Right ventricle myocardium superior (tissue), 1 donor: ENCODE measurements at places on chromosomes 12 and 14.
A peak's percentile ranks its signal among the peaks of the same experiment; 100 is the strongest.

- no peak for DNase-seq
These were observed 703.9 kb downstream of the FSCB start for GRCh38 chr14:43803076-43803689.

- no peak for DNase-seq
These were observed 310.0 kb downstream of the ADAMTS20 start for GRCh38 chr12:43241986-43242385.

DNA sequence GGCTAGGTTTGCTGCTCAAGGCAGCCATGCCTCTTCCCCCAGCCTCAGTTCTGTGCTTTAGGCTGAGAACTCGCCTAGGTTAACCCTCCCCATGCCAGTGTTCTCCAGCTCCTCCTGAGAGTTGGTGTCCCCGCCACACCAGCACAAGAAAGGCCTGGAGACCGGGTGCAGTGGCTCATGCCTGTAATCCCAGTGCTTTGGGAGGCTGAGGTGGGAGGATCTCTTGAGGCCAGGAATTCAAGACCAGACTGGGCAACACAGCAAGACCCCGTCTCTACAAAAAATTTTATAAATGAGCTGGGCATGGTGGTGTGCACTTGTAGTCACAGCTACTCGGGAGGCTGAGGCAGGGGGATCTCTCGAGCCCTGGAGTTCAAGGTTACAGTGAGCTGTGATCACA lies 10.2 kb downstream of the RIN3 start:
- DNase-seq: no peak

- DNase-seq: peak; percentile 74
These were observed 9.2 kb downstream of the PHB2 start for GRCh38 chr12:6961278-6961694.

GRCh38 chr14:29262979-29263378 lies 496.4 kb downstream of the FOXG1 start:
- no peak for DNase-seq

- DNase-seq: peak; percentile 75
These were observed at the start of gene TMCC3 for GRCh38 chr12:94650143-94651056. Gene TMCC3, minus strand, starts transcription at chr12:94650557. Its CDS starts 127 bp downstream, at chr12:94650430.

DNA sequence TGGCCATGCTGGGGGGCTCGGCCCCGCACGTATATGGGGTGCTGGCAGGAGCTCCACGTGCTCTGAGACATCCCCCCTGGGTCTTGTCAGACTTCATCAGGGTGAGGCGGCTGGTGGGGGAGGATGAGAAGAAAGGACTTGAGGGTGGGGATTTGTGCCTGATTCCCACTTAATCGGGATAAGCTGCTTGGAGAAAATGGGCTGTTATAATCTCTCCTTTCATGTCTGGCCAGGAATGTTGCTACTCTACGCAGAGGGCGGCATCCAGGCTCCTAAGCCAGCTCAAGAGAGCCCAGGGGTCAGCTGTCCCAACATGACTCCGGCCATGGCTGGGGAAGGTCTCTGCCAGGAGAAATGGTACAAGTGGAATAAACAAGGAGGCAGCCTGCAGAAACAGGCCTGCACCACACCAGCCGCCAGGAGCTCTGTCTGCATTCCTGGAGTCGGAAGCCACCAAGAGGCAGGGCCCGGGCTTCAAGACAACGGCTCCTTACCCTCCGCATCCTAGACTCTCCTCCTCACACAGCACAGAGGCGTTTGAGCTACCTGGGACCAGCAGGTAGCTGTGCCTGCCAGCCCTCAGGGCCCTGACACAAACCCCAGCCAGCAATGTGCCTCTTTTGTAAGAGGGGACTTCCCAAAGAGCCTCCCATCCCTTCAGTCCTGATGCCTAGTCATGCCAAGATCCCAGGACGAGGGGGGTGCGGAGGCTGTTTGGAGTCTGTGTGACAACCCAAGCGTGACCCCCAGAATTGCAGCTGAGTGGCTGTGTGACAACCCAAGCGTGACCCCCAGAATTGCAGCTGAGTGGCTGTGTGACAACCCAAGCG lies 195.8 kb upstream of the DIO3 start:
- no peak for DNase-seq

DNA sequence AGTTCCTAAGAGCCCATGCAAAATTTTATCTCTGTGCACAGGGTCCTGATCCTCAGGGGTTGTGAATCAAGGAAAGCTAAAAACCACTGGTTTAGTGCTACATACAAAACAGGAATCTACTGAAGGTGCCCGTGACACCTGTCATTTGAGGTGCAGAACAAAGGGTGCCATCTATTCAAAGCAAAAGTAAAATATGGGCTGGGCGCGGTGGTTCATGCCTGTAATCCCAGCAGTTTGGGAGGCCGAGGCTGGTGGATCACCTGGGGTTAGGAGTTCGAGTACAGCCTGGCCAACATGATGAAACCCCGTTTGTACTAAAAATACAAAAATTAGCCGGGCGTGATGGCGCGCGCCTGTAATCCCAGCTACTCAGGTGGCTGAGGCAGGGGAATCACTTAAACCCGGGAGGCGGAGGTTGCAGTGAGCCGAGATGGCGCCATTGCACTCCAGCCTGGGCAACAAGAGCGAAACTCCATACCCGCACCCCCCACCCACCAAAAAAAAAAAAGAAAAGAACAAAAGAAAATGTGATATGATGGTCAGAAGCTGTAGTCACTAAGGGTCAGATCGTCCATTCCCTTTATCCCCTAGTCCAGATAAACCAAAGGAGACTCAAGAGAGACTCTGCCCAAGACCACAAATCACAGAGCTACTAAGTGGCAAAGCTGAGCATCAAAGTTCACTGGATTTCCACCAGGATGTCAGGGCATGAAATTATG lies 3.4 kb downstream of the PPTC7 start:
- no peak for DNase-seq

- DNase-seq: no peak
These were observed 76.1 kb downstream of the SLC25A47 start for GRCh38 chr14:100399052-100399849.

GRCh38 chr14:58637040-58637390 lies 747 bp upstream of the DACT1 start:
- peak; percentile 66 for DNase-seq

- no peak for DNase-seq
These were observed 48.2 kb upstream of the PLXNC1 start for GRCh38 chr12:94100211-94100627.

DNA sequence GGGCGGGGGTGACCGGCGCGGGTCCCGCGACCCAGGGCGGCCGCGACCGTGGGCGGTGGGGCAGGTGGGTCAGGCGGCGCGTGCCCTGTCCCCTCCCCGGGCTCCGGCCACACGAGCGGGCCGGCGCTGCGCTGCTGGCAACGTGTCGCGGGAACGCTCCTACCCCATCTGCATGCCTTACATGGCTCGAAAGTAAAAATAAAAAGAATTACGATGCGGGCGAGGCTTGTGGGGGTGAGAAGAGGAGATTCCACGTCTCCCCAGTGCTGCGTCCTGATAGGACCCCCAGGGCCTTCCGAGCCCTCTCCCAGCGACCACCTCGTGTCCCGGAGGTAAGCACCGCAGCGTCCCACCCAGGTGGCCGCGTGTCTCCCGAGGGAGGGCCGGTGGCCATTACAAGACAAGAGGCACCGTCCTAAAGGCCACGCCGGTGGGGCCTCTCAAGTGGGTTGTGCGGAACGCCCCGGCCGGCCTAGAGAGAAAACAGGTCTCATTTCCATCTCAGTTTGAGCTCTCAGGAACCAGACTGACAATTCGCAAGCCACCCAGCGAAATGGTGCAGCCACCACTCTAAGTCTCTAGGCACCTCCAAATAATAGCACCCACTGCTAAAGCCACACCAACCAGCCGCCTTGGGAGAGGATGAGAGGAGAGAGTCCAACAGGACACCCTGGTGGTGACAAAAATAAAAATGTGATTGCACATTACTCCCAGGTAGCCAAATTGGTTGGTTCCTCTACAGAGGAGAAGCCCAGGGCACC lies 612 bp upstream of the FOXN3 start:
- DNase-seq: peak; percentile 74

DNA sequence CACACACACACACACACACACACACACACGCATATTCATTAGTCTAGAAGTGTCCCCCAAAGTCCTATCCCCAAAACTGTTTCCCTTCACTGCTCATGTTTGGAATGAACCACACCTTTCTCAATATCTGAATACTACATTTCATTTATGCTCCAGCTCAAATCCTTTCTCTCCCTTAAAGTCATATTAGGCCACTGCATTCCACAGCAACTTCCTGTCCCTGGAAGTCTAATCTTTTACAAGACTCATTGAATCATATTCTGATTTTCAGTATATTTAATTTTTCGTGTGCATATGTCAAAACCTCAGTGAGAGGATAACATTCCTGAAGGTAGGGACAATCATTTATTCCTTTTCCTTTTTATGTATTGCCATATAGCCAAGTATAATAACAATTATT lies 155.6 kb upstream of the LMNTD1 start:
- DNase-seq: no peak

DNA sequence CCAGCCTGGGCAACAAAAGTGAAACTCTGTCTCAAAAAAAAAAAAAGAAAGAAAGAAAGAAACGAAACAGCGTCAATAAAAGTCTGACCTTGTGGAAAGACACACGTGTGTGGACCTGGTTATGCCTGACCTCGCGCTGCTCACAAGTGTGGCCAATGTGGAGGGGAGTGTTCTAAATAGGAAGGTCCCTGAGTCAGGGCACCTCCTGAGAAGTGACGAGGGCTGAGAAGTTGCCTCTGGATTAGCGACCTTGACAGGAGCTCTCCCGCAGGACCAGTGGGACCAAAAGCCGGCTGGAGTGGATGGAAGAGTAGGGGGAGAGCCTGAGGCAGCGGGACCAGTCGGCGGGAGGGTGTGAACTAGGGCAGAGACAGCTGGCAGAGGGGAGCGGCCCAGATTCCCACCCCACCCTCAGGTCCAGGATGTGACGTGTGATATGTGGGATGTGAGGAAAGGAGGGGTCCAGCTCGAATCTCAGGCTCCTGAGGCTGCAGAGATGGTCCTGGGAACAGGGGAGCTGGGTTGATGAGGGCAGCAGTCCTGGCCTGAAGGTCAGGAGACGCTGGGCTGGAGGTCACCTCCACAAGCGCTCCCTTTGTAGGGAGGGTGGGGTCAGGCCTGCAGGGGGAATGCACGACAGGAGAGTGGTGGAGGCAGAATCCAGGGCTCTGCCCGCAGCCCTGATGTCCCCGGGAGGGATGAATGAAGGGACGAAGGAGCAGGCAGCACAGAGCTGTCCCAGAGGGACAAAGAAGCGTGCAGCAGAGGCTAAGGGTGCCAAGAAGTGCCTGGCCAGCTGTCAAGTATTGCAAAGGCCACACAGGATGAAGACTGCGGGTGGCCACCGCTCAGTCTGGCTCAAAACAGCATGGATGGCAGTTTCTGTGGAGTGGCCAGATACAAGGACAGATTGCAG lies 24.8 kb upstream of the GPR68 start:
- DNase-seq: peak; percentile 57

- no peak for DNase-seq
These were observed 115.5 kb downstream of the KIF26A start for GRCh38 chr14:104253901-104254353.

DNA sequence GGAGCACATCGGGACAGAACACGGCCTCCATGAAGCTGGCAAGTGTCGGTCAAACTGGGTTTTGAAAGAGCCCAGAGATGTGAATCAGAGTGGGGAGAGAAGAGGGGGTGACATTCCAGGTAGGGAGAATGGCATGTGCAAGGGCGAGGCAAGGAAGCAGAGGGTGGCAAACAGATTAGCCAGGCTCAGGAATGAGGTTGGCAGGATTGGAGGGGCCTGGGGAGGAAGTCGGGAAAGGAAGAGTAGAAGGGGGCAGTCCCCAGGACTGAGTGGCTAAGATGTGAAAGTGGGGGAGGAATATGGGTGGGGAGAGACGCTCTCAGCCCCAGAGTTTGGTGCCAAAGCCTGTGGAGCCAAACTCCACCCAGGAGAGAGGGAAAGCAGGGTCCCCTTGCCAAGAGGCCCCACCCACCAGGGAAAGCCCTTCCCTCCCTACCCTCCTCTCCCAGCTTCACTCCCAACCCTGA lies 5.5 kb upstream of the HDAC7 start:
- DNase-seq: peak; percentile 77

DNA sequence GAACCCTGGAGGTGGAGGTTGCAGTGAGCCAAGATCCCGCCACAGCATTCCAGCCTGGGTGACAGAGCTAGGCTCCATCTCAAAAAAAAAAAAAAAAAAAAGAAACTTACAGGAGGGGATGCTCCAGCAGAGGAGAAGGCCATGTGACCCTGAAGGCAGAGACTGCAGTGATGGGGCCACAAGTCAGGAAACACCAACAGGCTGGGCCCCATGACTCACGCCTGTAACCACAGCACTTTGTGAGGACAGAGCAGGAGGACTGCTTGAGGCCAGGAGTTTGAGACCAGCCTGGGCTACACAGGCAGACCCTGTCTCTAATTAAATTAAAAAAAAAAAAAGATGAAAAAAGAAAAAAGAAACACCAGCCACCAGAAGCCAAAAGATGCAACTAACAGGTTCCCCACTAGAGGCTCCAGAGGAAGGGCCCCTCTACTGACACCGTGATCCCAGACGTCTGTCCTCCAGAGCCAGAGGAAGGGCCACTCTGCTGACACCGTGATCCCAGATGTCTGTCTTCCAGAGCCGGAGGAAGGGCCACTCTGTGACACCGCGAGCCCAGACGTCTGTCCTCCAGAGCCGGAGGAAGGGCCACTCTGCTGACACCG lies 9.1 kb upstream of the GLT1D1 start:
- DNase-seq: no peak

GRCh38 chr12:30155001-30155730 lies 371.4 kb upstream of the TMTC1 start:
- DNase-seq: no peak
